ENCODE measurements at places on chromosomes 5 and 9. TPM values are rescaled to one million over a fixed set of nuclear protein-coding genes. Genes with fewer than 3 reads are reported as not detected.

CA9 gene
- total RNA-seq: 6.1 TPM

TMEM215 gene
- total RNA-seq: not detected

MSMP gene
- not detected for total RNA-seq

NXNL2 gene
- 0.67 TPM for total RNA-seq

SLC27A6 gene
- total RNA-seq: not detected

ANXA2R gene
- total RNA-seq: 2.5 TPM

GRIN1 gene
- 0.34 TPM for total RNA-seq

ZDHHC11B gene
- total RNA-seq: 1.2 TPM

HNRNPK gene
- 561 TPM for total RNA-seq

EIF4E1B gene
- total RNA-seq: not detected

CFAP90 gene
- total RNA-seq: 0.41 TPM

DRD1 gene
- total RNA-seq: 0.77 TPM

TLE1 gene
- total RNA-seq: 87.1 TPM

ANKRD18B gene
- 5.0 TPM for total RNA-seq

TCERG1 gene
- total RNA-seq: 55.9 TPM

RC3H2 gene
- total RNA-seq: 23.8 TPM

FOXD4L5 gene
- total RNA-seq: 0.10 TPM

SPATA9 gene
- total RNA-seq: 0.13 TPM

PPP3R2 gene
- total RNA-seq: not detected

OGN gene
- not detected for total RNA-seq

NOXA1 gene
- total RNA-seq: 1.4 TPM

TAF9 gene
- 139 TPM for total RNA-seq

KIF12 gene
- 2.2 TPM for total RNA-seq

PDE8B gene
- 1.3 TPM for total RNA-seq

CYLC2 gene
- not detected for total RNA-seq

C9orf153 gene
- not detected for total RNA-seq

EQTN gene
- not detected for total RNA-seq

CER1 gene
- not detected for total RNA-seq

WDR31 gene
- total RNA-seq: 1.4 TPM

SLC36A2 gene
- not detected for total RNA-seq

SLC45A2 gene
- total RNA-seq: not detected

ACTL7A gene
- not detected for total RNA-seq

GABRP gene
- not detected for total RNA-seq

MARCHF3 gene
- 0.90 TPM for total RNA-seq

CARD9 gene
- total RNA-seq: 0.85 TPM

ELP1 gene
- 16.6 TPM for total RNA-seq

FOXD1 gene
- total RNA-seq: 18.1 TPM

TRAF1 gene
- total RNA-seq: 7.0 TPM

SH3TC2 gene
- 0.29 TPM for total RNA-seq

FABP6 gene
- 0.97 TPM for total RNA-seq

SH3PXD2B gene
- total RNA-seq: 20.1 TPM
